ENCODE measurements at places on chromosomes 5 and 9. TPM values are rescaled to one million over a fixed set of nuclear protein-coding genes. Genes with fewer than 3 reads are reported as not detected.

GRCh38 chr5:33934176-33934575 lies 2.0 kb upstream of the RXFP3 start:
- DNase-seq: no peak

- DNase-seq: peak; percentile 4
These were observed 21.9 kb downstream of the PTGS1 start for GRCh38 chr9:122392714-122393113.

DNA sequence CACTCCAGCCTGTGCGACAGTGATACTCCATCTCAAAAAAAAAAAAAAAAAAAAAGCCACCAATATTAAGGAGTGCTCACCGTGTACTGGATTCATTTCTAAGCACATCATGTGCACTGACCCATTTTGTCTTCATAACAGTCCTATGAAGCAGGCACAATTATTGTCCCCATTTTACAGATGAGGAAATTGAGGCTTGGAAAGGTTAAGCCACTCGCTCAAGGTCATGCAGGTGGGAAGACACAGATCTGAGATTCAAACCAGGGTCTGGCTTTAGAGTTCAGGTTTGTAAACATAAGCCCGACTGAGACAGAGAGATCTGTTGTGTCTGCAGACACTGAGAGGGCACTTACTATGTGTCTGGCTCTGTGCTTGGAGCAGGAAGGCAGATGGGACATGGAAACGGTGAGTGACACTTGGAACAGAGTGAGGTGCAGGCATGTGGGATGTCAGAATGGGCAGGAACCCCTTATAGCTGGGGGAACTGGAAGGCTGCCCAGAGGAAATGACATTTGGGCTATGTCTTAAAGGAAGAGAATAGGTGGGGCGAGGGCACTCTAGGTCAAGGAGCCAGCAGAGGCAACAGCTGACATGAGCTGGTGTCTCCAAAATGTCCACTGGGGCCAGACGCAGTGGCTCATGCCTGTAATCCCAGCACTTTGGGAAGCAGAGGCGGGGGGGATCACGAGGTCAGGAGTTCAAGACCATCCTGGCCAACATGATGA lies 69.9 kb downstream of the STK10 start:
- DNase-seq: no peak

DNA sequence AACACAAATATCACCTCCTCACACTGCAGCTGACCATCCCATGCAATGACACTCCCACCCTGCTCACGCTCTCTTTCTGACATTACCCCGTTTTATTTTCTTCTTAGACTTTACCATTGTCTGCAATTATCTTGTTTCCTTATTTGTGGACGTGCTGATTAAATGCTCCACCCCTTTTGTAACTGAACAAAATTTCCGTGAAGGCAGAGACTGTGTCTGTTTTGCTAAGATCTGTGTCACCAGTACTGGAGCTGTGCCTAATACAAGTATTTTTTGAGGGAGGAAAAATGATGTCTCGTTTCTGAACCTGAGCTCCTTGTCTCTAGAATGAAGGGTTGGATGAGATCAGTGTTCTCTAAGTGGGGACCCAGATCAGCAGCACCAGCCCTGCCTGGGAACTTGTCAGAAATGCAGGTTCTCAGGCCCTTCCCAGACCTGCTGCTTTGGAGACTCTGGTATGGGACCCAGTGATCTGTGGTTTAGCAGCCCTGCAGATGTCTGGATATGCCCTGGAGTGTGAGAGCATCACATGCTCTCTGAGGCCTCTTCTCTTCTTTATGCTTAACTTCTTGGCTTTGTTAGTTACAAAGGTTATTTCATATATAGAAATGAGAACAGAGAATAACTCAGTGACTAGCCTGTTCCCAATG lies 181.7 kb upstream of the GAS1 start:
- DNase-seq: no peak

GRCh38 chr9:734831-735511 lies 106.5 kb upstream of the DMRT1 start:
- DNase-seq: no peak

DNA sequence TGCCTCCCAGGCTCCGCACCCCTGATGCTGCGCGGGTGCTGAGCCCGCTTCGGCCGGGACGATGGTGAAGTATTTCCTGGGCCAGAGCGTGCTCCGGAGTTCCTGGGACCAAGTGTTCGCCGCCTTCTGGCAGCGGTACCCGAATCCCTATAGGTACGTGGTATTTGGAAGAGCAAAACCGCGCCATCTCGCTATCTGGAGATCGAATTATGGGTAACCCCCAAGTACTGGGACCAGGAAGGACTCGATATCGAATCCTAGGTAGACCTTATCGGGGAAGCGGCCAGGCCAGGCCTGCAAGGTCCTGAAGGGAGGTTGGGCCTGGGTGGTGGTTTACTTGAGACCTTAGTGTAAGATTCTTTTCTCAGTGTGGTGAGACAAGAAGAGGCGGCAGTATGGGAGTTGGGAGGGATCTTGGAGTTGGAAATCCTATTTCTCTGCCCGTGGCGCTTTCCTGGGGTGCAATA lies 359 bp downstream of the PRELID1 start:
- peak; percentile 63 for DNase-seq

DNA sequence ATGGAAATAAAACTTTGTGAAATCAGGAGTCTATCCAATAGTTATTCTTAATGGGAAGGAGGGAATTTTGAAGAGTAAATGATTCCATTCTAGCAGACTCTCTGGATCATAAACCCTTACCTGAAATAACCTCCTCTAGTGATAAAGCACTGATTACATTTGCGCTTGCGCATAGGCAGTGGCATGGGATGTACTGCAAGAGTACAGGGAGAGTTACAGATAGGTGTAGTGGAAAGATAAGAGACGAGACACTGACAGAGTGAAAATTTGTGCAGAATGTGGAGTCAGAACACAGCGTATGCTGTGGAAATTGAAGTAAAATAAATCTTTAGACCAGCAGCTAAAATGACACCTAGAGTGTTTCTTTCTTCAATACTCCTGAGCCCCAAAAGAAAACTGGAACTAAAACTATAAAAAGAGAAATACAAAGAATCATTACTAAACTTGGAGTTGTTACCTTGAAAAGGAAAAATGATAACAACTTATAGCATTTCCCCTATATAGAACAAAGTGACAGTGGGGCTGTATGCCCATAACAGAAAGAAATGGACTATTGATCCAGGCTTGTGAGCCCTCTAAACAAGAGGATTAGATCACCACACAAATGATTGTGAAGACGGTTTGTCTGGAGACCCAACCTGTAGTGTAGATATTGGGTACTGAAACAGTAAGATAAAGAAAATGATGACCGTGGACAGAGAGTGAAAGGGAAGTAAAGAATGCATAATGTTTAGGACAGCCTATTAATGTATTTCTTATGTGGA lies 1471.2 kb upstream of the NUDT12 start:
- DNase-seq: no peak

- no peak for DNase-seq
These were observed 145.1 kb upstream of the TBCA start for GRCh38 chr5:77921094-77921768.

GRCh38 chr9:75950998-75951397 lies 60.5 kb downstream of the PCSK5 start:
- DNase-seq: no peak

DNA sequence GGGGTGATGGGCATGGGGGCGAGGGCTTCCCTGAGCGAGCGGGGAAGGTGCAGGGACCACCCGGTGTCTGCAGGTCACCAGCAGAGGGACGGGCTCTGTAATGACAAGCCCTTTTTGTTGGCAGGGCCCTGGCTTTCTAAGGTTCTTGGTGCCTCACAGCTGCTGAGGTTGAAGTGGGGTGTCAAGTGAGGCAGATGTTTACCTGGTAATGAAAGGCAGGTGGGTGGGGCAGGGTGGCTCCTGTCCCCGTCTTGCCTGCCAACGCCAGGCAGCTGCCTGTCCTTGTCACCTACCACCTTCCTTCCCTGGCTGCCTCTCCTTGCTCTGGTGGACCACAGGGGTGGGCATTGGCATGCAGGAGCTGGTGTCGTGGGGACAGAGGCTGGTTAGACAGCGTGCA lies 41.0 kb upstream of the SEMA4D start:
- DNase-seq: no peak

- no peak for DNase-seq
These were observed 9.9 kb downstream of the NPM1 start for GRCh38 chr5:171397599-171397998.

DNA sequence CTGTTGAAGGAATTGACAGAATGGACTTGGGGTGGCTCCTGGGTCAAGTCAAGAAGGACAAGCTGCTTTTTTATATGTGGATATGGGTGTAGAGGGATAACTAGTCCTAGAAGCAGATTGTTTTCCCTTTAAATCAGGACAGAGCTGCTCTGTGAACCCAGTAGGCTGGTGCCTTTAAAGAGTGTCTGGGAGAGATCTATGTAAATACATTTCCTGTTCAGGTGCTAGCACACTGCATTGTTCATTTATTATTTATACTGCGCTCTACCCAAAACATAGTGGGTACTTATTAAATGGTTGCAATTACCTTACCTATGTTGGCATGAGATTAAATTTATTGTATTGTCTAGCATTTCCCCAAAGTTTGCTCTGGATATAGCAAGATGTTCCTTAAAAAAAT lies 86.6 kb upstream of the EQTN start:
- no peak for DNase-seq

- no peak for DNase-seq
These were observed 3.2 kb downstream of the MAP1B start for GRCh38 chr5:72110394-72111013.

DNA sequence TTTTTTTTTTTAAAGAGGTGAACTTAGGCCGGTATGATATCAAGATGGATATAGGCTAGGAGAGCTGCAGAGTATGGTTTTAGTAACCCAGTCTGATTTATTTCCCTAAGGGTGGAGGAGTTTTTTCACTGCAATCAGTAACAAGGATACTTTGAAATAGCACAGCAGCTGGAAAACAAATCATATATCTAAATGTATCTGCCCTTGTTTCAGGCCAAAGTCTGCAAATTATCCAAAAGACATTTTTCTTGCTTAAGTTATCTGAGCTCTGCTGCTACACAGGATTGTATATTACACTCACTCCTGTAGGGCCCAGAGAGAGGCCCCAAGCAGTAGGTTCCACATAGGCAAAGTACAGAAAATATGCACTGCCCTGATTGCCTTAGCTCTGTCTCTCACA lies 222.4 kb downstream of the NTRK2 start:
- no peak for DNase-seq

- DNase-seq: no peak
These were observed 33.1 kb upstream of the ITGA2 start for GRCh38 chr5:52956014-52956413.

DNA sequence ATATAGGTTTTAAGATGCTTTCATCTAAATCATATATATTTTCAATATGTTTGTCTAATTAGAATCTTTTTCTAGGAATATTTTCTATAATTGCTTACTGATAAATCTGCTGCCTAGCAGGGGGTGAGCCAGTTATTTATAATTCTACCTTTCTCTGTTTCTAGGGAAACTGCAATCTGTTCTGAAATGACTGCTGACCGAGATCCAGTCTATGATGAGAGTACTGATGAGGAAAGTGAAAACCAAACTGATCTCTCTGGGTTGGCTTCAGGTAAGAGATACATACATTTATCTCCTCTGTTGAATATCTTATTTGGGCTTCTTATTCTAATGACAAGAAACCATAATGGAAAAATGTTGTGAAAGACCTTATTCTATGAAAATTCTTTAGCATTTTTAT lies 127.3 kb downstream of the XRCC4 start:
- DNase-seq: no peak

GRCh38 chr9:94478755-94479730 lies 75.8 kb upstream of the PCAT7 start:
- no peak for DNase-seq

- no peak for DNase-seq
These were observed 63.4 kb downstream of the NR6A1 start for GRCh38 chr9:124707666-124708065.

DNA sequence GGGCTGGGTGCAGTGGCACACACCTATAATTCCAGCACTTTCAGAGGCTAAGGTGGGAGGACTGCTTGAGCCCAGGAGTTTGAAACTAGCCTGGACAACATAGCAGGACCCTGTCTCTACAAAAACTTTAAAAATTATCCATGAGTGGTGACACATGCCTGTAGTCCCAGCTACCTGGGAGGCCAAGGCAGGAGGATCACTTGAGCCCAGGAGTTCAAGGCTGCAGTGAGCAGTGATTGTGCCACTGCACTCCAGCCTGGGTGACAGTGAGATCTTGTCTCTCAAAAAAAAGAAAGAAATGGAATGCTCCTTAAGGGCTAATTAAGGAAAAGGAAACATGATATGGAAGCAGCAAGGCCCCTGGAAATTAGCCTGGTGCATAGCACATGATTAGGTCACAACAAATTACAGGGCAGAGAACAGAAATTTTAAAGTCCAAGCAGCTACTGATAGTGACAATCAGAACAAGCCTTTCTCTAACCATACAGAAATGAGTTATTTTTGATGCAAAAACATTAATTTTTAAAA lies 19.5 kb downstream of the ANKH start:
- DNase-seq: no peak

GRCh38 chr5:170266570-170267381 lies 30.8 kb downstream of the LCP2 start:
- peak; percentile 76 for DNase-seq

DNA sequence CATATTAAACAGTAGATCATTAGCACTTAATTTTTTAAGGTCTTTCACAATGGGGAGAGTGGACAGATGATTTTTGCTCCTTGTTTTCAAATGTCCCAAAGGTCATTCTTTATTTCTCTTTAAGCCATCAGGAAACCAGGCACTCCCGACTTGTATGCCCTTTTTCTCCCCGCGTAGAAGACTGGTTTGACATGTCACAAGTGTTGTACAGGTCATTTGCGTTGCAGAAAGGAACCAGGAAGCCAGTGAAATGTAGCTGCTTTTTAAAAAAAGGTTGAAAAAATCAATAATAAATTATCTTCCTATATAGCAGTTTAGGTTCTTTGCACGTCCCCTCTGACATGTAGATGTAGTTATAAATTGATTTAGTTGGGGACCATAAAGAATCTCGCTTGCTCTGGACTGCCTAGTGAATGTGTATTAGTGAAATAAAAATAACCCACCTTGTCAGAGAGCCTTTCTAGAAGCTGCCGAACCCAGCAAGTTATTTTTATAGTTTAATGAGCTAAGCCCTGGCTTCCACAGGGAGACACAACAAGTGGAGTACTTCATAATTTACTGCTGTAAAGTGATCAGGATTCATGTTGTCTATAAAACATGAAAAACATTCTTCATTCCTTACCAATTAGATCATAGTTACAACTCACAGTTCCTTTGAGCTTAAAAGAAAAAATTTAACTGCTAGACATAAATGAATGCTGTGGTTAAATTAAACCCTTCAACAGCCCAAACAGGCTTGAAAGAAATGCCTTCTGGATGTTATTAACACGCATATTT lies 404.6 kb downstream of the CSNK1G3 start:
- DNase-seq: no peak

PAXX gene
- 68.6 TPM for total RNA-seq

PHYHD1 gene
- 0.47 TPM for total RNA-seq

BNC2 gene
- total RNA-seq: not detected

LCP2 gene
- 419 TPM for total RNA-seq

GRIN1 gene
- total RNA-seq: not detected

AFAP1L1 gene
- total RNA-seq: not detected

LCN2 gene
- total RNA-seq: not detected

BAAT gene
- not detected for total RNA-seq

HAPLN1 gene
- not detected for total RNA-seq
